ENCODE measurements at places on chromosomes 5 and 9. TPM values are rescaled to one million over a fixed set of nuclear protein-coding genes. Genes with fewer than 3 reads are reported as not detected.

COL23A1 gene
- total RNA-seq, result not detected

ACSL6 gene
- total RNA-seq, result not detected

ANKS6 gene
- total RNA-seq, result 11.8 TPM

RAB24 gene
- 15.0 TPM for total RNA-seq

GABRB2 gene
- not detected for total RNA-seq

MYORG gene
- 3.6 TPM for total RNA-seq

CCNO gene
- 0.33 TPM for total RNA-seq

PCDHGA10 gene
- total RNA-seq, result 9.6 TPM

SV2C gene
- total RNA-seq, result not detected

KLHL3 gene
- total RNA-seq, result 20.7 TPM

NME5 gene
- total RNA-seq, result 1.4 TPM

MTAP gene
- total RNA-seq, result 37.9 TPM

PPP2R2B gene
- not detected for total RNA-seq

IL5 gene
- total RNA-seq, result not detected

PALM2AKAP2 gene
- under 0.01 TPM for total RNA-seq

ARL14EPL gene
- 0.67 TPM for total RNA-seq

PPP1R26 gene
- 17.0 TPM for total RNA-seq

DYNC2I2 gene
- 61.0 TPM for total RNA-seq
